Mesothelial cell of epicardium (in vitro differentiated cells): ENCODE measurements at places on chromosomes 5 and 9. TPM values are rescaled to one million over a fixed set of nuclear protein-coding genes. Genes with fewer than 3 reads are reported as not detected.

DNA sequence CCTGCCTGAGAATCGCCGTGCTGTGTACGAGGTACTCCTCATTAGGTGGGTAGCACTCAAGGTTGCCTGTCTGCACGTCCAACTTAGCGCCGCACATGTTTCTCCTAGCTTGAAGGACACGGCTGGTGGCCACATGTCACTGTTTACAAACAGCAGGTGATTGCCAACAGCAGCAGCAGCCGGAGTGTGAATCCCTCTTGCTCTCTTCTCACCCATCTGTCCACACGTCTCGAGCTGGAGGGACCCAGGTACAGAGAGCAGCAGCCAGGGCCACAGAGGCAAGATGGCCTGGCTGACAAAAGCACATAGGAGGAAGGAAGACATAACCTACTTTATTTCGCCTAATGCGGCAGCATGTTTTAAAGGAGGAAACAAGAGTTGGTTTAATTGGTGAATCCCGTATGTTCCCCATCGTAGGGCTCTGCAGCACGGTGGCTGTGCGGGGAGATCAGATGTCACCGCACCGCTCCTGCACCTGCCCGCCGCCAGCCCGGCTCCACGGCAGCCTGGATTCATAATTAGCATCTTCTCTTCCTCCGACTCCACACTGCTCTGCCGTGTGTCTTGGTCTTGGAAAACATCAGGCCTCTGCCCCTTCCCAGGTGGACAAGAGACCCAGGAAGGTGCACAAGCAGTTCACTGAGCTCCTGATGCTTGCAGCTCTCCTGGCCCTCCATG, 201.6 kb upstream of the IRX1 start:
- DNase-seq = no peak
- H3K27ac ChIP-seq = no peak overlapping the region
- peaks cover 15% of the 10 kb centered on the region for H3K27me3 ChIP-seq
- H3K36me3 ChIP-seq = no peaks in the 10 kb centered on the region
- H3K4me1 ChIP-seq = no peaks in the 10 kb centered on the region
- H3K4me3 ChIP-seq = no peak overlapping the region

DNA sequence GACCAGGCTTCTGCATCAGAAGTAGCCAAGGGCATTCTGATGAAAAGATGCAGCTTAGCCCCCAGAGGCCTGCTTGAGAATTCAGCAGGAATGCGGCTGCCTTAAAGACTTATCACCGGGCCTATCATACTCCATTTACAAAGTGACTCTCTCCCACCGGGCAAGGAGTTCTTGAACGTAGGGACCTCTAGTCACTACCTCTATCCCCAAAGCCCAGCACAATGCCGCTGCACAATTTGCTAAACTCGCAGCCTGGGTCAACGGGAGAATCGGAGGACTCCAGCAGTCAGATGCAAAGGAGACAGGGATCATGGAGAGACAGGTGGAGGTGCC, 661 bp downstream of the PDCL start:
- DNase-seq = no peak
- H3K36me3 ChIP-seq = peaks cover 5% of the 10 kb centered on the region
- H3K4me1 ChIP-seq = peaks cover 18% of the 10 kb centered on the region
- no peaks in the 10 kb centered on the region for H3K27me3 ChIP-seq
- H3K27ac ChIP-seq = peak overlapping the region; percentile 99

Gene PRDM9
- not detected in 3 replicates for total RNA-seq

Gene AMBP
- 0.16 to 0.22 TPM in 2 of 3 replicates, not detected in the other for total RNA-seq

Gene ZMYND19
- total RNA-seq = 31.1 to 33.2 TPM (median 31.9 TPM) in 3 replicates

DNA sequence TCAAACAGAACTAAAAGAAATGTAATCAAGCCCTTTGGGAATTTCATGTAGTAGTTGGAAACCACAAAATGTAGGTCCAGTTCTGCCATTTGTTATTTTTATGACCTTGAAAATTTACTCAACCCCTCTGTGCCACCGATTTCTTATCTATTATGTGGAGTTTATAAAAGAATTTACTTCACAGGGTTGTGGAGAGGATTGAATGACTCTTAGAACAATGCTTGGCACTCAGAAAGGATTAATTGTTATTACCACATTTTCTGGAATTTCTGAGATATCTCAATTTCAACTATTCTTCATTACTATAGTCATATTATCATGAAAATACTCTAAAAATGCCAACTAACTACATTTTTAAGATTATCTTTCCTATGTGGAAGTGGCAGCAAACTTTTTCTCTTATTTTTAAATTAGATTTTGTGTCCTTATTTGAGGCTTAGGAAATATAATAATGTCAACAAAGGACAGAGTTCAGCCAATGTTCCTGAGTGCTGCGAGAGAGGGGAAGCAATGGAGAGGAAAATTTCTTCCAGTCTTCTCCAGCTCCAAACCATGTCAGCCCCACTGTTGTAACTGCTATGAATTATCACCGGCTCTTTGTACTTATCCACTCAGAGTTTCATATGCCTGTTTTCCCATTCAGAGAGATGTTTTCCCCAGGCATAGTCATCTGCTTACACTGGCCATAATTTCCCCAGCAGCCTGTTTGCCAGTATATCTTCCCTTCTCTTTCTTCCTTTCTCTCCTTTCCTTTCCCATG, 525.6 kb downstream of the SPATA31D1 start:
- H3K27me3 ChIP-seq = no peaks in the 10 kb centered on the region
- H3K27ac ChIP-seq = peak overlapping the region; percentile 47
- no peak overlapping the region for H3K4me3 ChIP-seq
- peaks cover 1% of the 10 kb centered on the region for H3K36me3 ChIP-seq
- H3K4me1 ChIP-seq = peaks cover 37% of the 10 kb centered on the region

DNA sequence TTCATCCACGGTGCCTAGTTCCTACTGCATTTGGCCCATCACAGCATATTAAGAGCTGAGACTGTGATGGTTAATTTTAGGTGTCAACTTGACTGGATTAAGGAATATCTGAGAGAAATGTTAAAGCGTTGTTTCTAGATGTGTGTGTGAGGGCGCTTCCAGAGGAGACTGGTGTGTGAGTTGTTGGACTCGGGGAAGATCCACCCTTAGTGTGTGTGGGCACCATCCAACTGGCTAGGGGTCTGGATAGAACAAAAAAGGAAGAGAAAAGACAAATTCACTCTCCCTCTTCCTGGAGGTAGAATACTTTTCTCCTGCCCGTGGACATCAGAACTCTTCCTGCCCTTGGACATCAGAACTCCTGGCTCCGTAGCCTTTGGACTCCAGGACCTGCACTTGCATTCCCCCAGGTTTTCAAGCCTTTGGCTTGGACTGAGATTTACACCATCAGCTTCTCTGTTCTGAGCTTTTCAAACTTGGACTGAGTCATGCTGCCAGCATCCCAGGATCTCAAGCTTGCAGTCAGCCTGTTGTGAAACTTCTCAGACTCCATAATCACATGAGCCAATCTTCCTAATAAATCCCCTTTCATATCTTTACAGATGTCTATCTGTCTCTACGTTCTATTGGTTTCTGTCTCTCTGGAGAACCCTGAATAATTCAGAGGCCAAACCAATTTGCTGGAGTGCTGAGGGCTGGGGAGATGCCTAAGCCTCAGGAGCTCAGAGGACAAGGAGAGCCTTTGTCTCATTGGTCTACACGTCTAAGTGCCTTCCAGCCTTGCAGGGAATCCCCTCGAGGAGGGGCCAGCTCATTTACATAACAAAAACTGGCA, 164.5 kb downstream of the DCP2 start:
- H3K27ac ChIP-seq = no peak overlapping the region
- no peak overlapping the region for H3K4me3 ChIP-seq
- DNase-seq = no peak
- no peaks in the 10 kb centered on the region for H3K4me1 ChIP-seq
- peaks cover 5% of the 10 kb centered on the region for H3K36me3 ChIP-seq

- H3K27ac ChIP-seq = no peak overlapping the region
- no peaks in the 10 kb centered on the region for H3K27me3 ChIP-seq
- no peaks in the 10 kb centered on the region for H3K36me3 ChIP-seq
- H3K4me3 ChIP-seq = no peak overlapping the region
- DNase-seq = no peak
Measured at GRCh38 chr5:14266686-14267085, 123.5 kb downstream of the TRIO start.

GRCh38 chr5:31983851-31984250, 190.3 kb downstream of the GOLPH3 start:
- H3K4me3 ChIP-seq = no peak overlapping the region
- H3K36me3 ChIP-seq = peaks cover 18% of the 10 kb centered on the region
- H3K27ac ChIP-seq = no peak overlapping the region
- no peak for DNase-seq
- no peaks in the 10 kb centered on the region for H3K27me3 ChIP-seq
- peaks cover 24% of the 10 kb centered on the region for H3K4me1 ChIP-seq

DNA sequence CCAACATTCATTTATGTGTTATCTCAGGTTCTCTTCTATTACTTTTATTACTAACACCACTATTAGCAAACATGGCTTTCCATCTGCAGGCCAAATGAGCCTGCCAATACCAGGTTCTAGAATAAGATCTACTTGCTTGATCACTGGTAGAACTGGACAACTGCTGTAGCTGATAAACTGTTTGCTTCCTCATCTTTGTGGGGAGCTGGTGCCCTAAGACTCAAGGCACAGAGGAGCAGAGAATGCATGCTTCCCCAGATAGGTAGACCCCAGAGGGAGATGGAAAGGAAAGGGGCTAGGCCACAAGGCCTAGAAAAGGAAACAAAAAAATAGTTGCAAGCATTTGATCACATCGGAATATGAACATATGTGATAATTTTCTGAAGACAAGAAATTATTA, 30.7 kb upstream of the AUH start:
- no peaks in the 10 kb centered on the region for H3K27me3 ChIP-seq
- H3K36me3 ChIP-seq = no peaks in the 10 kb centered on the region
- no peak overlapping the region for H3K27ac ChIP-seq
